SJCRH30 (cell line): ENCODE measurements at places on chromosomes 6 and 20. TPM values are rescaled to one million over a fixed set of nuclear protein-coding genes. Genes with fewer than 3 reads are reported as not detected.

Gene MYLK2
- total RNA-seq: 3.1 and 3.5 TPM in 2 replicates

GRCh38 chr6:12138936-12139335 is 126.8 kb downstream of the HIVEP1 start:
- DNase-seq: no peak

DNA sequence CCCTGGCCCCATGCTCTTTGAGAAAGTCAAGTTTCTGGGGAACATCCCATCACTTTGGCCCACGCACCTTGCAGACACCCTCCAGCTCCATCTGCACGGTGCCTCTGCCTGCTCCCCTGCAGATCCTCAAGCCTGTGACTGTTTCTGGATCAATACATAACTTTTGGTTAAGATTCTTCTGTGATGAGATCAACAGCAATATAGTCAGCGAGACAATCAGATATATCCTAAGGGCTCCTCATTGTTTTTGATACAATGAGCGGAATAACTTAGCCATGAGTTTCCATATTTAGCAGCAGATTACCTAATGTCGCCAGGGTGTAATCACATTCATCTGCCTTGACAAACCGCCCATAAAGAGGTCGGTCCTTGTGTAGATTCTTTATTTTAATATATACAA is 109.3 kb upstream of the MTHFD1L start:
- DNase-seq: no peak

DNA sequence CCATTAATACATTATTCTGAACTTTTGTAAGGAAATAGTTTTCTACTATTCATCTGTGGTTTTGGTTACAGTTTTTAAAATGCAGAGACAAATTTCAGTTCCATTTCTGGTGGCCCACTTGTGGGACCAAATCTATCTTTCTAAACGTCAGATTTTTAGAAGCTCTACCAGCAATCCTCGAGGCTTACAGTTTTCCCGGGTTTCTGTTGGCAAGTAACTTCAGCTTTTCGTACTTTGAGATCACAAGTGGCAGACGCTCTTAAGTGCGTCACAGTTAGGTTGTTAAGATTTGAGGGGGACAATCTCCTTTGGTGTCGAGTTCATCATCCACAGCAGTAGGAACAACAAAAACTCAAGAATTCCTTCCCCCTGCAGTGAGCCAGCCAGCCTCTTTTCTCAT is 60.0 kb downstream of the JARID2 start:
- no peak for DNase-seq

GRCh38 chr6:100473182-100473581 is 8.5 kb upstream of the SIM1 start:
- no peak for DNase-seq

GRCh38 chr6:72624557-72625160 is 2.8 kb downstream of the KCNQ5 start:
- DNase-seq: peak; percentile 14

DNA sequence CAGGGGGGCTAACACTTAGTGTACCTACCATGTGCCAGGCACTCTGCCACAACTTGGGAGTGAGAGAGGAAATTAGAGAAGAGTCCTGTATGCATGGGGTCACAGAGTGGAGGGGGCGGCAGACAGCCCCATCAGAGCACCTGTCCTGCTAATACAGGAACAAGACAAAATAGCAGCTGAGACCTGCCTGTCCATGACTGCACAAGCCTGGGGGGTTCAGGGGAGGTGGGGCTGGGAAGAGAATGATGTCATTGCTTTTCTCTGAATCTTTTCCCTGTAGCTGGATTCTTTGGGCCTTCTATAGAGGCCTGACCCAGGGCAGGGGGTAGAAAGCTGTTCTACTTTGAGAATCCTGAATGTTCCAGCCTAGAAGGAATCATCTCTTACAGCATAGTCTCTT is 37.4 kb downstream of the FOXP4 start:
- peak; percentile 79 for DNase-seq
